ENCODE measurements at places on chromosomes 7 and 10.

DNA sequence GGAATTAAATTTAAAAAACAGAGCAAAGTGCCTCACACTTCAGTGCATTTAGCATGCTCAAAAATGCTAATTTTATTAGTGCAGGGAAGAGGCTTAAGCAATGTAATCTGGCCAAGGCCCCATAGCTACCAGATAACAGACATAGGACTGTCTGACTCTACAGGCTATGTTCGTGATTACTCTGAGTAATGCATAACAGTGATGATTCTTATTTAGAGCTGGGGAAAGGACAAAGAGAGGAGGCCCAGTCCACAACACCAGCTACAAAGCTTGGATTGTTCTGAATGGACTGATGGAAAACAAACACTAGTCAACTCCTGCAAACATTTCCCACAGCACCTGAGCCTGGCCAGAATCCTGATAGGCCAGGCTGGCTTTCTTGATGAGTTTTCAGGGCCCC, 8.4 kb upstream of the CH25H start:
- DNase-seq: no peak

DNA sequence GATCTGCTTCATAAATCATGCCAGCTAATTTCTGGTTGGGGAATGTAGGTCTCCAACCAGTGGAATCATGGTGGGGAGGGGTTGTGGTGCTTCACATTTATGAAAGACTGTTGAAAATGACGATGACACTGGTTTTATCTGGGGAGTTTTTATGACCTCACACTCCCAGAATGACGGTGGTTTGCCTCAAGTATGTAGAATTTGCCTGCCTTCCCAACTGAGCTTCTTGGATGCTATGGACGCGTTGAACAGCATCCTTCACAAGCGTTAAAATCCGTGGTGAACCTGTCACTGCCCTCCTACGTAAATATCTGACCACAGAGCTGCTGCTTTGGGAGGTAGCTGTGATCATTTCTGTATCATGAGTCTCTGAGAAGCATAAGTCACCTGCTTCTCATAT, 3.3 kb downstream of the INSYN2A start:
- DNase-seq: no peak

- no peak for DNase-seq
Observed at GRCh38 chr10:35739998-35740397, 97.9 kb upstream of the FZD8 start.

- DNase-seq: no peak
Observed at GRCh38 chr7:16171928-16172327, 249.4 kb downstream of the CRPPA start.

DNA sequence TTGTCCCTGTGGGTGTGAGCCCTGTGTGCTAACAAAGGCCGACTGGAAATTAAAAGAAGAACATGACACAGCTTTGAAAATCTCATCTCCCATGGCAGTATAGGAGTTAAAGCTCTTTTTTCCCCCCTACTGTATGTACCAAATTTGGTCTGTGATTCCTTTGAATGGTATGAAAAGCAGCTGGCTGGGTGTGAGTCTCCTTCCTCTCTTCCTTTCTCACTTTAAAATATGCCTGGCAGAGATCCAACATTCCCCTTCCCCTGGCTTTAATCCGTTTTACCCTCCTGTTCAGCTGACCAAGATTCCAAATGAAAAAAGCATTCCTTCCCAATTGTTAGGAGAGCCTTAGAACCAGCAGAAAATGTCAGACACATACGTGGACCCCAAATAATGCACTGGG, 225.0 kb upstream of the CELF2 start:
- no peak for DNase-seq

DNA sequence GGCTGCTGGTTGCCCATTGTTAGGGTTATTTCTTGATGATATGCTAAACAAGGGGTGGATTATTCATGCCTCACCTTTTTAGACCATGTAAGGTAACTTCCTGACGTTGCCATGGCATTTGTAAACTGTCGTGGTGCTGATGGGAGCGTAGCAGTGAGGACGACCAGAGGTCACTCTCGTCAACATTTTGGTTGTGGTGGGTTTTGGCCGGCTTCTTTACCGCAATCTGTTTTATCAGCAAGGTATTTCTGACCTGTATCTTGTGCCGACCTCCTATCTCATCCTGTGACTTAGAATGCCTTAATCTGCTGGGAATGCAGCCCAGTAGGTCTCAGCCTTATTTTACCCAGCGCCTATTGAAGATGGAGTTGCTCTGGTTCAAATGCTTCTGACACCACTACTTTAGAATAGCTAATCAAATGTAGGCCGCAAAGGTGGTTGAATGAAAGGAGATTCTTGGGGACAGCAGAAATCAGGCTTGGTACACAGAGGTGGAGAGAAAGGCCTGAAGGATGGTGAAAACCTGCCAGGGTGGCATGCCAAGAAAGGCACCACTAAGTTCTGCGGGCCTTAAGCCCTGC, 17.9 kb upstream of the SMO start:
- no peak for DNase-seq
